Daoy (cell line): ENCODE measurements at places on chromosomes 4 and X. TPM values are rescaled to one million over a fixed set of nuclear protein-coding genes. Genes with fewer than 3 reads are reported as not detected.
A peak's percentile ranks its signal among the peaks of the same experiment; 100 is the strongest.

Gene HTN3
- total RNA-seq: not detected in 2 replicates

Gene SPIN4
- 2.0 and 3.0 TPM in 2 replicates for total RNA-seq

Gene CENPU
- 57.6 and 58.9 TPM in 2 replicates for total RNA-seq

Gene UCHL1
- total RNA-seq: 1,753 and 1,896 TPM in 2 replicates

Gene AMTN
- total RNA-seq: 98.3 and 106 TPM in 2 replicates

Gene MID1IP1
- 27.4 and 36.8 TPM in 2 replicates for total RNA-seq

Gene TMEM187
- total RNA-seq: 0.86 and 1.5 TPM in 2 replicates

Gene SH3D19
- 5.3 and 5.8 TPM in 2 replicates for total RNA-seq

Gene ZAR1
- total RNA-seq: 0.11 TPM in 1 of 2 replicates, not detected in the other

Gene RIPPLY1
- not detected in 2 replicates for total RNA-seq

- no peak for DNase-seq
Observed at GRCh38 chrX:40012868-40013265, 84.9 kb downstream of the BCOR start.

GRCh38 chr4:87949961-87950360, 25.6 kb upstream of the SPP1 start:
- DNase-seq: peak; percentile 59

GRCh38 chrX:97016106-97016505, 132.4 kb downstream of the RPA4 start:
- DNase-seq: no peak

GRCh38 chrX:70052895-70053615, 3.3 kb upstream of the AWAT2 start:
- no peak for DNase-seq

DNA sequence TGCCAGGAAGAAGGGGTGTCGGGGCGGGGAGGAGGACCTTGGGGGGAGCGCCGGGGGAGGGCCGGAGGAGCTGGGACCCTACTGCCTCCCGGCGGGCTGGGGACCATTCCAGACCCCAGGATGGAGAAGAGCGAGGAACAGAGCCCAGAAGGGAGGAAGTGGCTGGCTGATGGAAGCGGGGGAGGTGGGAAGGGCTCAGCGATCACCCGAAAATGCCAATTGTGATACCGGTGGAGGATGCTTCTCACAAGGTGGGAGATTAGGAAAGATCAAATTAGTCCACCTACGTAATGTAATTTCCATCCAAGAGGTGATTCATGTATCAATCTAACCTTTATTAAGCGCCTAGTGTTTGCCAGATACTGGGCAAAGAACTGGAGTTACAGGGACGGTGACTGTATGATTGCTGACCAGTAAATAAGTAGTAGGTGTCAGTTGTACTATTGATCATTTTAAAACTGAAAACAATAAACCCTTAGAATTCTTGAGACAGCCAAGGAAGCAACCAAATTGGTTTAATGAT, 452 bp upstream of the RAI2 start:
- DNase-seq: no peak

GRCh38 chrX:37779857-37780256, at the start of gene CYBB:
CYBB (plus strand) TSS chrX:37780059; CDS start chrX:37780078, 19 bp downstream.
- DNase-seq: no peak

DNA sequence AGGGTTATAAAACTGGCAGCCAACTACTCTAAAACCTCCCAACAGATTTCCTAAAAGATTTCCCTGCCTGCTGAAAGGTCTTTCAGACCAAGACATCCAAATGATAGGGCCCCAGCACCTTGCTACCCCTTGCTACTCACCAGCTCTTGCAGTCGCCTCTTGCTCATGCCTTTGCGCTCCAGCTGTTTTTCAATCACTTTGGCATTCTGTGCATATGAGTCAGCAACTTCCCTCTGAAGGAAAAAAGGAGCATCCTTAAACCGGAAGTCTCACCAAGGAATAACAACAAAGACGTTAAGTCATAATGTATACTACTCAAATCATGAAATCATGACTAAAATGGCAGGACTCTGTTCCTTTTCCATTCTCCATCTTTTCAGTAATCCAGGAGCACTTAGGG, 24.0 kb downstream of the STEEP1 start:
- peak; percentile 42 for DNase-seq

DNA sequence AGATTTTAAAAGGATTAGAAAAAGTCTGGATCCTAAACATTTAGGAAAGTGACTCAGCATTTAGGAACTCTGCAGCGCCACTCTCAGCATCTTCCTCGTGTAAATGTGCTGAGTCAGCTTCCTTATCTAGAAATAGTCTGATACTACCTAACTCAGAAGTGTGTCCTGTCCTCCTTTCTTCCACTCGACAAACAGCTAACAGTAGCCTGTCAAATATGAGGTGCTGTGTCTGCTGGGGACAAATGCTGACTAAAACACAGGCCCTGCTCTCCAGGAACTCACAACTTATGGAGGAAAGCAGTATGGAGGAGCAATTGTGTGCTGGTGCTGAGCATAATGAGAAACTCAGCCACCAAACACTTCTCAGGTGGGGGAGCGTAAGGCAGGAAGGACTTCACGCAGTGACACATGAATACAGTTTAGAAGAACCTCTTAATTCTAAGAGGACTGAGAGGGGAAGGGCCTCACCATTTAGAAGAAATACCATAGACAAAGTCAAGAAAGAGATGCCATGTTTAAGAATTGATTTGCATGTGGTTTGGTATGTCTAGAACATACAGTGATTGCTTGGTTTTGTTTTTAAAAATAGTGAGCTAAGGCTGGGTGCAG, 125.3 kb downstream of the SOWAHB start:
- DNase-seq: peak; percentile 21

- DNase-seq: no peak
Observed at GRCh38 chr4:123353656-123354055, 42.9 kb upstream of the SPRY1 start.

DNA sequence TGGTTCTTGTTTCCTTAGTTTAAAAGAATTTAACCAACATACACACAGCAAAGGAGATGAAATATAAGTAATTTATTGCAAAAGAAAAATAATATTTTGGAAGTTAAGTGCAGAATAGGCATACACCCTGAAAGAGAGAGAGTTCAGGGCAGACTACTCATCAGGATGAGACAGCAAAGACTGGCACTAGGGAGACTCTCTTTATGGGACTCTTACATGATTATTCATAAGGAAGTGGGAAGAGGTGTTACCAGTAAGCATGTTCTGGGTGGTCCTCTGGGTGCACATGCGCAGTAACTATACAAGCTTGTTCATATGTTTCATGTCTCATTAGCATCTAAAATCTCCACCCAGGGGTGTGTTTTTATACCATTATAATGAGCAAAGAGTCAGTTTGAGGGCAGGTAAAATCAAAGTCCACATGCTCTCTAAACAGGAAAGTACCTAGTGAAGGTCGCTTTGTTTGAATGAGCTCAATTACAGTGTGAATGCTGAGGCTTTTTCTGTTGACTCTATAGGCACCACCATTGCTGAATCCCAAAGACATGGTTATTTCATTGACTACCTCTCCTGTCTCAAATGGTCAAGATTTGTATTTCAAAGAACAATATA, 38.2 kb upstream of the PRDM5 start:
- no peak for DNase-seq

DNA sequence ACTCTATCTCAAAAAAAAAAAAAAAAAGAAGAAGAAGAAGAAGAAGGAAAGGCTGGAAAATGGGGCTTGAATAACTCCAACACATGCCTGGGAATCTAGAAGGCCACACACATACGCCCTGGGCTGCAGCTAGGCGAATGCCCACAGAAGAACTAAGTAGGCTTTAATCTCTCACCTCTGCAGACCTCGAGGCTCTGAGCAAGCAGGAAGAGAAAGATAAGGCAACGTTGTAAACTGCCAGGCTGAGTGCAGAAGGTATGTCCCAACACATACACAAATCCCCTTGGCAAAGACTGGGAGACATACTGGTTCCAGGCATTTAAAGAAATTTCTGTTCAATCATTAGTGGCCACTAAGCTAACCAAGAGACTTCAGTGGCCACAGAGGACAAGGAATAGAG, 18.4 kb downstream of the SLC38A5 start:
- DNase-seq: no peak

DNA sequence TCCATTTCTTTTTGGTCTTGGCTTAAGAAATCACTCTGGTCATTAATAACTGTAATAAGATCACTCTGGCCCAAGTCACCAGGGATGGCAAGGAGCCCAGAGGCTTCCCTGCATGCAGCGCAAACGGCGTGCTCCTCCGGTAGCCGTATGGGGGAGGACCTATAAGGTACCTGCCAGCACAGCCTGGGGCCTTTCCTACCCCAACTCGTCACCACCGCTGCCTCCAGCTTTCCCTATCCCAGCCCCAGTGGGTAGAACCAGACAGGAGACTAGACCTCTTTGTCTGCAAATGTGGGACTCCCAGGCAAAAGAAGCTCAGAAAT, 25.9 kb downstream of the HAND2 start:
- no peak for DNase-seq

DNA sequence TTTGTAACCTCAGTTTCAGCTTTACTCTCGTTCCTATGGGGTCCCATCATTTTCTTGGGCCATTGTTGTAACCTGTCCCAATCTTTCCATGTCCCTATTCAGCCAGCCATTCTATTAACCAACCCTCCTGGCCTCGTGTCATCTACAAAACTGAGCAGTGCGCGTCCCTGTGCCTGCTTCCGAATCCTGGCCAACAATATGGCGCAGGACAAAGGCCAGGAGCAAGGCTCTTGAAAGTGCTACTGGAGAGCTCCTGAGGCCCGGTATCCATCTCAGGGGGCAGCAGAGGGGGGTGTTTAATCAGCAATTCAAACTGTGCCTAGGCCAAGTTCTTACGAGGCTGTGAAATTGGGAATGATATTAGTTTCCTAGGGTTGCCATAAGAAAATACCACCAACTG, 41.2 kb upstream of the APLN start:
- DNase-seq: no peak

DNA sequence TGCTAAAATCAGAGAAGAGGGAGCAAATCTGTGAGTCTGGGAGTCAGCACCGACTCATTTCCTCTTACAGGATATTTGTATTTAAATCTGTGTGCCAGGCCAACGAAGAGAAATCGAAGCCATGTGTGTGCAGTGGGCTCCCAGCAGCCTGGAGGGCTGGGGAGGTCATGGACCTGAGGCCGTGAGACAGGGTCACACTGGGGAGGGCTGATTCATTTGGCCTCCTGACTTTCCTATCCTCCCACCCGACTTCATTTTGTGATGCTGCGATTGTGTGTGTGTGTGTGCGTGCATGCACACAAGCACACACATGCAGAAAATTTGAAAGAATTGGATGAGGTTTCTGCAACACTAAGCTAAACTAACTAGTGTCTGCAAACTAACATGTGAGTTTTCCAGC, 48.7 kb upstream of the STX18 start:
- DNase-seq: peak; percentile 15

- peak; percentile 96 for DNase-seq
Observed at GRCh38 chr4:5206016-5206790, 154.9 kb downstream of the STK32B start.

GRCh38 chr4:22416403-22416802, 99.5 kb downstream of the ADGRA3 start:
- peak; percentile 2 for DNase-seq

DNA sequence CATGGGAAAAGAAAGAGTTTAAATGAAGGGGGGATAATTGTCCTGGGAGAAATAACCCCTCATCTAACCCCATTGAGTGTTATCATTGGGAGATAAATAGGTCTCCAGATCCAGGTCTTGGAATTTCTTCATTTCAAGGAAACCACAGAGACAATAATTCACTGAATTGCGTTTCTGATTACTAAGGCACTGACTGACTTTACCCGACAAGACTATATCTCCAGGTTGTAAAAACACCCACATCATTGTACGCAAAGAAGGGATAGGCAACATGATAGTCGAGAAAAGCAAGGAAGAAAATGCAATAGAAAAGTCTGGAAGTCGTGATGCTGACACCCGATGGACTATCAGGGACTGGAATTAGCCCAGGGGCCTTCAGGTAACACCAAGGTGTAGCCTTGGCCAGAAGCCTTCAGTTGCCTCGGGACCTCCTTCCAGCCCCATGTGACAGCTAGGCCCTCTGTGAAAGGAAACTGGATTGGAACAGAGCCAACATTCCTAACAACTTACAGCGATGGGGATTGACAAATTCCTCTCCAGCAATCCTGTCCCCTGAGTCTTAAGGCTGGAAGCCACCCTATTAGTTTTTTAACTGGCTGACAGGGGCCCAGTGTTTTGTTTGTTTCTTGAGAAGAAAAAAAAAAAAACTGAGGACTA, 46.5 kb upstream of the RAB9B start:
- DNase-seq: peak; percentile 62

- no peak for DNase-seq
Observed at GRCh38 chr4:165634766-165635165, 238.3 kb upstream of the TLL1 start.

GRCh38 chr4:176271749-176272148, 2.7 kb upstream of the ASB5 start:
- peak; percentile 20 for DNase-seq

- DNase-seq: no peak
Observed at GRCh38 chr4:158384414-158384813, 137.3 kb upstream of the RXFP1 start.

DNA sequence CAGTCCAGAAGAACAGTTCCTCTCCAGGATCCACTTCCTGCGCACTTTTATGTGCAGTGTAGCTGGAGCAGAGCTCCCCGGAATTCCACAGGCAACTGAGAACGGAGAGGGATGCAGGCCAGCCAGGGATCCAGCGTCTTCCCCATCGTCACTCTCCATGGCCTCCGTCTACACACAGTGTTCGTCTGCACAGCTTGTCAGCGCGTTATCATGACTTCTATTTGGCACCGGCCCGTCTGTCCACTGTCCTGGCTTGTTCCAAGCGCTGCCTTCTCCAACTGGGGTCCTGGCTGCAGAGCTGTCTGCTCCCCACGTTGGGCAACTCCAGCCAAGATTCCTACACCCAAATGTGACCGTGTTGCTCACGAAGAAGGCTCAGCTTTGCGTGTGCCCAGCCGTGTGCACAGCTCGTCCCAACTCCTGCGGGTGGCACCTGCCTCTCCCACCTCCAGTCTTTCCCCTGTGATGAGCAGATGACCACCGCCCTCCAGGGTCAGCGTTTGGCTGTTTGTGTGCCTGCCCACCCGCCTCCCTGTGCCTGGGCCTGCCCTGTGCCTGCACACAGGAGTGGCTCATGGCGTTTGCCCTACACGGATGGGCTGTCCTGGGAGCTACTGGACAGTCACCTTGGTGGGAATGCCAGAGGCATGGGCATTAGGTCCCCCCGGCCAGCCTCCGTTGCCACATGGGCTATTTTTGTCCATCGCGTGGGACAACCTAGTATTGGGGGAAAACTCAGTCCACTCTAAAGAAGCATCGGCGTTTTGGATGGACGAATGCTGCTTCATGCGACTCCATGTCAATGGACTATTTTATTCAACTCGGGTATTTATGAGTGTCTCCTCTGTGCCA, 2.2 kb upstream of the CTBP1 start:
- no peak for DNase-seq

DNA sequence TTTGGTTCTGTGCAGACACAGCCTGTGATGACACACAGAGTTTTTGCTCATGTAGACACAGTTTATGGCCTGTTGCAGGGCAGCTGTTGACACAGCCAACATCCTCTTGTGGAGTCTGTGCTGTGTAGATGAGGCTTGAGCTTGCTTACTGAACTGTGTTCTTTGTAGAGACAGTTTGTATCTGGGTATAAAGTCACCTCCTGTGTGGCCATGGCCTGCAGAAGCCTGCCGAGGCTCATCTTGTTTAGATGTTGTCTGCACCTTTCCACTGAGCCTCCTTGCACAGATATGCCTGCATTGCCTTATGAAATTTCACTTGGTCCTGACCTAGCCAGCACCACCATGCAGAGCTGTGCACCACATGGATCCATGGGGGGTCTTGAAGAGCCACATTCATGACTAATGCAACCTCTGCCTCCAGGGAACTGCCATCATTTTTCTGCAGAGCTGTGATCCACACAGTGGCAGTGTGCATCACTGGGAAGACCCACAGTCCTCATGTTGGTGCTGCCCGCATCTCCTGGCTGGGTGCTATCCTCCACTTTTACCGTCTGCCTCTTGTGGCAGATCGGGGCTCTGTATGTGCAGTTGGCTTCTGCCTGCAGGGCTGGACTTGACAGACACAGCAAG, 198.0 kb upstream of the MAMLD1 start:
- DNase-seq: peak; percentile 7
